ENCODE measurements at places on chromosomes 4 and X.
A peak's percentile ranks its signal among the peaks of the same experiment; 100 is the strongest.

DNA sequence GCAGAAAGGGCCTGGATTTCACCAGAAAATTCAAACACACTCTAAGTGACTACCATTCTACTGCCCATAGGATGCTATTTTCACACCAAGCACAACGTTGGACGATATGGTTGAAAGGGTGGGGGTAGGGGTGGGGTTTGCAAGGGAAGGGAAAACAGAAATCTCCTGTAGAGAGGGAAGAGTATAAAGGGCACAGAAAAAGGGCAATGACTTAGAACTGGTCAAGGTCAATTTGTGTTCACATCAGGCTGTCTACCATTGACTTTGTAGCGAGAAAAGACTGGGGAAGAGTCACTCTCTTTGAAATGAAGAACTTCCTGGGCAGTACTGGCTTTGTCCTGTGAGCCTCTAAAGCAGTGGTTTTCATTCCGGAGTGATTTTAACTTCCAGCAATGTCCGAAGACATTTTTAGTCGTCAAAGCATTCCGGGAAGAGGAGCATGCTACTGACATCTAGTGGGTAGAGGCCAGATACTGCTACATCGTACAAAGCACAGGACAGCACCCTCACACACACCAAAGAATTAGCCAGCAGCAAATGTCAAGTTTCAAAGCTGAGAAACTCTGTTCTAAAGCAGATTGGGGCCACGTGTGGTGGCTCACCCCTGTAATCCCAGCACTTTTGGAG, 48.4 kb upstream of the SLC7A3 start:
- no peak for DNase-seq

DNA sequence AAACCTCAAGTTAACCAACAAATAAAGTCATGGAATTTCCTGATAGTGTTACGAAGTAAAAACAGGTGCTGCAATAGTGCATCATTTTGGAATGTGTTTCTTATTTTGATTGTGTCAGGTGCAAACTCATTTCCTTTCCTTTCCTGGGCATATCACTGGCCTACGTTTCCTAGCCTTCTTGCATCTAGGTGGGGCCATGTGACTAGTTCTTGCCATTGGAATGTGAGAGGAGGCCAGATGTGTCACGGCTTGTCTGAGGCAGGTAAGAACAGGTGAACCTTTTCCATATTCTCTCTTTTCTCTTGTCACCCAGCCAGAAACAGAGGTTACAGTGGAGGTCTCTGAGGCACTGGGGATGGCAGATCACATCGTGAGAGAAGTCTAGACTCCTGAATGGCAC, 868.0 kb downstream of the RPA4 start:
- no peak for DNase-seq

- no peak for DNase-seq
Measured at GRCh38 chr4:128349921-128350320, 62.3 kb upstream of the PGRMC2 start.

DNA sequence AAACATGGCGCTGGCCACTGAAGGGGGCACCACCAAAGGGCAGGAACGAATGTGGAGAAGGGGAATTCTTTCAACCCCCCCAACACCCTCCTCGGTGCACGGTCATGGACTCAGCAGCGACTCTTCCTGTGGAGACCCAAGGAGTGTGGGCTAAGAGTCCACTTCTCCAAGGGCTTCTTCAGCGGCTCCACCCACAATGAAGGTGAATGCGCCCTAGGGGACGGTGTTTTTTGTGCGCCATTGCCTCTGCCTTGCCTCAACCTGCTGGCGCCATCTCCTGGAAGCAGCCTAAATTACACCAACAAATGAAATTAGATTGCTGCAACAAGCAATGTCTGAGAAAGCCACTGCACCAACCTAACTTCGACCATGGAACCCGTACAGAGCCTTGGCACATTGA, 169.2 kb upstream of the MAGEB18 start:
- no peak for DNase-seq

DNA sequence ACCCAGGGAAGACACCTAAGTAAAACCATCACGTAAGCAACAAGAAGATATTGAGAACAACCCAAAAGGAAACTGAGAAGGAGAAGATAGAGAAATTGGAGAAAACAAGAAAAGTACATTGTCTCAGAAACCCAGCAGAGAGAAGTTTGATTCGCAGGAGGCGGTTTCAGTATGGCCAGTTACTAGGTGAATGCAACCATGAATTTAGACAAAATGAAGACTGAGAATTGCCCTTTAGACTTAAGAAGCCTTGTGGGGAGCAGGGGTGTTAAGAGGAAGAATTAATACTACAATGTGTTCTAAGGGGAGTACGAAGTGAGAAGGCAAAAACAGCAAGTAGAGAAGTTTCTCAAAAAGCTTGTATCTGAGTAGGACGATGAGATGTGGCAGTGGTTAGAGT, 229.3 kb upstream of the NEIL3 start:
- no peak for DNase-seq

- DNase-seq: no peak
Measured at GRCh38 chrX:135625995-135626394, 87.4 kb upstream of the CT45A1 start.

- DNase-seq: no peak
Measured at GRCh38 chrX:44080083-44080482, 106.9 kb upstream of the NDP start.

- peak; percentile 56 for DNase-seq
Measured at GRCh38 chrX:66008328-66008970, 31.4 kb downstream of the VSIG4 start.

DNA sequence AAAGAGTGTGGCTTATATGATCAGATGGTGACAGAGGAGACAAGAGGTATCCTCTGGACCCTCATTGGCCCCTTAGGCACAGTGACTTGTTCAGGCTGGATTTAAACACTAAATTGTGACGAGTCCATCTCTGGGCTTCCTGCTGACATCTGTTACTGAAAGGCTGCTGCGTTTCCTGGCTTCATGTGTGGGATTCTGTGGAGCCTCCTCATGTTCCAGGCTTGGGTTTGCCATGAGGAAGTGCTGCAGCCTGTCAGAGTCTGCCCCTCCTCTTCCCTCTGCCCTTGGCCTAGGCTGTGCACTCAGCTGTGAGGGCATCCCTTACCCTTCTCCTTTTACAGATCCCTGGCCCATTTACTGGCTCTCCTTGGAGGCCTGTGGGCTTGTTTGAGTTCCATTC, 159.1 kb upstream of the TTC29 start:
- DNase-seq: no peak

GRCh38 chrX:34487364-34487763, 169.7 kb downstream of the TMEM47 start:
- no peak for DNase-seq

All from suppressor macrophage treated with lipopolysaccharide for 4 hours (primary cell).